Esophagus muscularis mucosa (tissue), 4 donors: ENCODE measurements at places on chromosomes 4 and X. TPM values are rescaled to one million over a fixed set of nuclear protein-coding genes. Genes with fewer than 3 reads are reported as not detected.

- H3K27me3 ChIP-seq: no peaks in the 10 kb centered on the region
- no peaks in the 10 kb centered on the region for H3K36me3 ChIP-seq
- no peak for DNase-seq
- H3K4me1 ChIP-seq: no peaks in the 10 kb centered on the region
- H3K4me3 ChIP-seq: no peak overlapping the region
- H3K27ac ChIP-seq: no peak overlapping the region
These were observed 42.8 kb upstream of the PRDM8 start for GRCh38 chr4:80154545-80154933.

- H3K27ac ChIP-seq: no peak overlapping the region
- no peaks in the 10 kb centered on the region for H3K27me3 ChIP-seq
- no peak for DNase-seq
- no peaks in the 10 kb centered on the region for H3K4me1 ChIP-seq
- no peak overlapping the region for H3K4me3 ChIP-seq
- no peaks in the 10 kb centered on the region for H3K36me3 ChIP-seq
These were observed 184.0 kb upstream of the NEIL3 start for GRCh38 chr4:177125656-177126055.

GRCh38 chrX:121876305-121876704, 828.9 kb downstream of the GLUD2 start:
- DNase-seq: no peak
- no peak overlapping the region for H3K27ac ChIP-seq
- H3K36me3 ChIP-seq: no peaks in the 10 kb centered on the region

The KLHL15 gene
- 21.5 TPM for total RNA-seq

The PABPC1L2B gene
- total RNA-seq: not detected

DNA sequence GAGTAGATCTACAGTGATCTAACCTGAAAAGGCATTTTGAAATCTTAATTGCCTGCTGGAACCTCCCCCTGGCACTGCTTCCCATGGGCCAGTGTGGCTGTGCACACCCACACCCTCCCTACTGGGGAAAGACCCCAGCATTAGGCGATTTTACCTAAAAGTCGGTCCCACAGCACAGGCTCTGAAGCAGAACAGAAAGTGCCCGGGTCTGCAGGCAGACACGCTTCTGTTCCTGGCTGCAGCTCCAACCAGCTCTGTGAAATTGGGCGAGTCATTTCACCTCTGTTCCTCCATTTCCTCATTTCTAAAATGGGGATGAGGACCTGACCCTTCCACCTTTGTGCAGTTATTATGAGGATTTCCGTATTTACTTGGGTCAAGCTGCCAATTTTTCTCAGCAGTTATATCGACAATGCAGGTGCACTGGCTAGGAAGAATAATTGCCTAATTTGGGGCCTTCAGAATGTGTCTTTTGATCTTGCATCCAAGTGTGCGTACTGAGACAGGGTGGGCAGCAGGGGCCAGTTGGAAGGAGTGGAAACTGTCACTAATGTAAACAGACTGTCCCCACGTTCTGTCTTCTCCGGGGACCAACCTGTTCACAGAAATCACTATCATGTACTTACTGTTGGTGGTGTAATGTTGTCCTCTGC, 7.1 kb downstream of the KLF3 start:
- no peaks in the 10 kb centered on the region for H3K27me3 ChIP-seq
- H3K4me3 ChIP-seq: peak overlapping the region; percentile 11
- H3K27ac ChIP-seq: peak overlapping the region; percentile 99
- no peaks in the 10 kb centered on the region for H3K36me3 ChIP-seq
- no peak for DNase-seq

The PDE5A gene
- total RNA-seq: 208 TPM

DNA sequence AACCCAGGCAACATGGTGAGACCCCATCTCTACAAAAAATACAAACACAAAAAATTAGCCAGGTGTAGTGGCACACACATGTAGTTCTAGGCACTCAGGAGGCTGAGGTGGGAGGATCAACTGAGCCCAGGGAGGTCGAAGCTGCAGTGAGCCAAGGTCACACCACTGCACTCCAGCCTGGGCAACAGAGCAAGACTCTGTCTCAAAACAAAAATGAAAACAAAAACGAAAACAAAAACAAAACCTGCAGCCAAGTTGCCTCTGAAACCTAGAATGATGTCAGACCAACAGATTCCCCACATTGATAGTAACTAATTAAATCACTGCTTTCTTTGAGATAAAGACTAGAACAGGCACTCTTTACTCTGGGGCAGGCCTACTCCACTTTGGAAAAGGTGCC, 104.5 kb downstream of the AMELX start:
- no peak overlapping the region for H3K27ac ChIP-seq
- no peak for DNase-seq
- peaks cover 53% of the 10 kb centered on the region for H3K4me1 ChIP-seq
- H3K4me3 ChIP-seq: no peak overlapping the region

GRCh38 chrX:2517055-2517454, 16.3 kb upstream of the DHRSX start:
- H3K36me3 ChIP-seq: no peaks in the 10 kb centered on the region
- no peaks in the 10 kb centered on the region for H3K27me3 ChIP-seq
- no peaks in the 10 kb centered on the region for H3K4me1 ChIP-seq
- no peak for DNase-seq

DNA sequence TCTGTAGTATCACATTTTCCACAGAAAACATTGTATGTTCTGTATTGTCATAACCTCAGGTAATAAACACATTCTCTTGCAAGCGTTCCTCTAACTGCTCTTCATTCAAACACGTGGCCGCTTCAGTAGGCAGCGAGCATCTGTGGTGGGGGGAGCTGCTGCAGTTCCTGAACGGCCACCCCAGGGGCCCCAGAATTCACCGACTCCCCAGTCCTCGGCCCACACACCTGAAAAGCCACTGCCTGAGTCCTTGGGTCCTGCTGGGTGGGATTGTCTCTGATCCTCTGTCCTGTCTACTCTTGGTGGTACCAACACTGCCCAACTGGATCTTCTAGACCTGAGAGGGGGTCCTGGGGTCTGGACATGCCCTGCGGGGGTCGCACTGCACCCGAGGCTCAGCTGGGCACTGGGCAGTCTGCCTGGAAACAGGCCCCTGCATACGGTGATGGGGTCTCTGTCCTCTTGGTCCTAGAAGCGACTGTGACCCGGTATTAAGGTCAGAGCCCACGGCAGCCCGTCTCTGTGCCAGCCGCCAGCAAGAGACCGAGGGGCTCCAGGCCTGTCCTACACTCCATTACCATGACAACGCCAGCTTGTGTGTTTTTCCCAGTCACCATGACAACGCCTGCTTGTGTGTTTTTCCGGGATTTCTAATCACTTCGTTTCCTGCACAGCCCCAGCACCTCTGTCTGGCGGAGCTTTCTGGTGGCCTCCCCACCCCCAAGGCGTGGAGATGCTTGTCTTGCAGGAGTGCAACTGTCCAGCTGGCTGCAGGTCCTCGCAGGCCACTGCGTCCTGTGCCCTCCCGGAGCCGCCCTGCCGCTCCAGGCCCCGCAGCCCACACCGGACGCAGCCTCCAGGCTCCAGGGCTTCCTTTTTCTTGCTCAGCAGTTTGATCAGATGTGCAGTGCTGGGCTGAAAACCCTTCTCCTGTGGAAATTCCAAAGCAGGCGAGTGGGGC, 16.0 kb downstream of the CTBP1 start:
- no peak overlapping the region for H3K4me3 ChIP-seq
- H3K4me1 ChIP-seq: peaks cover 21% of the 10 kb centered on the region
- peaks cover 99% of the 10 kb centered on the region for H3K36me3 ChIP-seq
- DNase-seq: no peak
